T follicular helper cell (primary cell): ENCODE measurements at places on chromosomes 2 and 18.

DNA sequence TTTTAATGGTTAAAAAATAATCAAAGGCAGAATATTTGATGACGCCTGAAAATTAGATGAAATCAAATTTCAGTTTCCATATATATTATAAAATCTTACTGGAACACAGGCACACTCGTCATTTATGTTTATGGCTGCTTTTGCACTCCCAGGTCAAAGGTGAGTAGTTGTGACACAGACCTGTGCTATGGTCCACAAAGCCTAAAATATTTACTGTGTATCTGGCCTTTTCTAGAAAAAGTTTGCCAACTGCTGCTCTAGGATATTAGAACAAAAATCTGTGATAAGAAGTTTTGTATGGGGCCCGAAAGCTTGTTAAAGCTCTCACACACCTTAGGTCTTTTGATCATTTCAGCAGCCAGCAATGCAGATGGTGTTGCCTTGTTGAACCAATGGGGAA is 104.3 kb downstream of the PKP4 start:
- no peak for DNase-seq

GRCh38 chr18:58513615-58514335 is 115.1 kb downstream of the ALPK2 start:
- no peak for DNase-seq

DNA sequence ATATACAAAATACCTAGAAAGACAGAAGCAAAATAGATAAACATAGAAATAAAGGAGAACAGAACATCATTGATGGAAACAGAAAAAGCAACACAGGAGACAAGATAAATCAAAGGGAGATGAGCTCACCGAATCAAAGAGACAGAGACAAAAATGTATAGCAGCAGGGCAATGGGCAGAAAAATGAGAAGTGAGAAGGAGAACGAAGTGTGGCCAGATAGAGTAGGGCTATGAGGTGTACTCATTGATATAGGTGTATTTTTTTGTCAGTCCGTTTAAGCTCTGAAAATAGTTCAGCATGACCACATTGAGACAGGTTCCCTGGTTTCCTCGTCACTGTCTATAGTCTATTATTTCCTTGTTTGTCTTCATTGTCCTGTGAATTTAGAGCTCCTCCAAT is 55.1 kb downstream of the SP100 start:
- DNase-seq = no peak

- no peak for DNase-seq
Measured at GRCh38 chr2:46315103-46315890, 18.1 kb downstream of the EPAS1 start.

DNA sequence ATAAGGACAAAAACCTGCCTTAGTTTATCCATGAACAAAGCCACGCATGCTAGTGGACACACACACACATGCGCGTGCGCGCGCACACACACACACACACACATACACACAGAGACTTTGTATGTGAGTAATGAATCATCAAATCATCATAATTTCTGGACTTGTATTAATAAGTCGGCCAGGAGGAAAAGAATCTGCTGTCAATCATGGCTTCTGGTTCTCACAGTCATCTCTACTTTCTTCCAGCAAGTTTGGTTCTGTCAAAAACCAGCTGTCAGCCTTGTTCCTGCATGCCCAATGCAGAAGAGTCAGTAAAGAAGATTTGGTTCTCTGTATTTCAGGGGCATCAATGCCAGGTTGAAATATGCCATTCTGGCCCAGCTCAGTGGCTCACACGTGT is 1.1 kb upstream of the TTR start:
- DNase-seq = no peak

GRCh38 chr18:27735117-27735516 is 441.8 kb downstream of the CDH2 start:
- no peak for DNase-seq
